Activated CD4-positive, alpha-beta T cell treated with anti-CD3 and anti-CD28 coated beads, Interleukin-2, amount 50 U/mL, for 16 hours (primary cell): ENCODE measurements at places on chromosomes 6 and 20.
A peak's percentile ranks its signal among the peaks of the same experiment; 100 is the strongest.

GRCh38 chr6:107075951-107076381, 39.3 kb downstream of the BEND3 start:
- no peak for DNase-seq

- no peak for DNase-seq
Measured at GRCh38 chr20:58096880-58097423, 131.5 kb downstream of the ANKRD60 start.

DNA sequence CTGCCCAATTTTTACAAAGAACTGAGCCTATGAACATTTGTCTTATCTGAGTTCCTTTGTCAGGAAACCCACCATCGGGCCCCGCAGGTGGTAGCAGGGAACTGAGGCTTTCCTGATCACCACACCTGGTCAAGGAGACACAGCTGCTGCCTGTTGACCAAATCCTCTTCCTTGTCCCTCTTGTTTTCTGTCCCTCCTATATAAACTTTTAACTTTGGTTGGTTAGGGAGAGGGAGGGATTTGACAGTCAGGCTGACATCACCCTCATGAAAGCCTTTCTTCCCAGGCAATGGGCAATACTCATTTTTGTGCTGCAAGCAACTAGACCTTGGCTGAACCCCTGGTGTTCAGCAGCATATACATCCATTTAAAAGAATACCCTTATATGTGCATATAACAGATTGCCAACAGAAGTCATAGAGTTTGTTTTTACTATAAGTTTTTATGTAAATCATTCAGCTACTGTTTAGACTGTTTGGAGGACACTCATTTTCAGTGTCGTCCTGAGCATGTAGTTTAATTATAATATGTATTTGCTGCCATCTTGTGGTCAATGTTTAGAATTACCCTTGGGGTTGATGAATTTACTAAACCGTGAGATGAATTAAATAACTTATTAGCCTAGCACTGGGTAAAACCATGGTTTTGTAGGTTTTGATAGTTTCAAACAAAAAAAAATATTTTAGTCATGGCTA, 17.0 kb downstream of the CRISP1 start:
- DNase-seq = peak; percentile 50

- DNase-seq = no peak
Measured at GRCh38 chr6:94736236-94736635, 841.1 kb upstream of the MANEA start.

DNA sequence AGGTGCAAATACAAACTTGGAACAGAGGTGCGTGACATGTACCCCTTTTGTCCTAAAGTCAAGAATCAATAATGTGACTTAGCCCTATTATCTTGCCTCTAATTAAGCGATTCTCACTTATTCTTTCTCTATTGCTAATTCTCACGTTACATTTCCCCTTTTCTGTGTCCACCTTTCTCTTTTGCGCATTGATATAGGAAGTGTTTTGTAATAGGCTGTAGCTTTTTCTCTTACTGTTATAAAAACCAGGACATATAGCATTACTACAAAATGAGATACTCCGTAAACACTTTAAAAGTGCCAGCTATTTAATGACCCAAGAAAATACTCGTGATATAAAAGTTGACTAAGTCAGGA, 669 bp upstream of the TMEM30A start:
- no peak for DNase-seq

GRCh38 chr20:10074513-10074912, 39.7 kb downstream of the ANKEF1 start:
- peak; percentile 5 for DNase-seq

DNA sequence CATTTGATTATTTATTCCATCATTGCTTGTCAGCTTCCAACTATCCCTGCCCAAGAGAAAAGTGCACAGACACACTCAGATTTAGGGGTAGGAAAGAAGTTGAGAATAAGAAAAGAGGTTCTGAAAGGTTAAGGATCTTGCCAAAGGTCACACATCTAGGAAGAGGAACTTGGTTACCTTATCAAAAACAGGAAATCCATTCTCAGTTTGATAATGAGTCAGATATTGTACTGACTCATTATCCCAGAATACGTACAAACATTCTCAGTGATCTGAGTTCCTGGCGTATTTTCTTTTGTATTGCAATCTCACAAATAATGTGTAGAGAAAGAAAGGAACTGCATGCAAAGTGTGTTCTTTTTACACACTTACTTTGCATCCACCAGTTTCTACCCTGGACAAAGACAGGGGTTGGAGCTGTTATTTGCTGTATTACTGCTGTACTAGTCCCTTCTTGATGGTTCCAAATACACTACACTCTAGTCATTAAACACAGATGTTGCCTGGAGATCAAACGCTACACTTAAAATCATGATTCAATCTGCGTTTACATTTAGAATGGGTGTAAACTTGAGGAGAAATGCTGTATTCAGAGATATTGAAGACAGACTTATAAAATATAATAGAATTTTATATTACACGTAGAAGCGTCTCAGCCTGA, 545.7 kb downstream of the PRKN start:
- peak; percentile 10 for DNase-seq

DNA sequence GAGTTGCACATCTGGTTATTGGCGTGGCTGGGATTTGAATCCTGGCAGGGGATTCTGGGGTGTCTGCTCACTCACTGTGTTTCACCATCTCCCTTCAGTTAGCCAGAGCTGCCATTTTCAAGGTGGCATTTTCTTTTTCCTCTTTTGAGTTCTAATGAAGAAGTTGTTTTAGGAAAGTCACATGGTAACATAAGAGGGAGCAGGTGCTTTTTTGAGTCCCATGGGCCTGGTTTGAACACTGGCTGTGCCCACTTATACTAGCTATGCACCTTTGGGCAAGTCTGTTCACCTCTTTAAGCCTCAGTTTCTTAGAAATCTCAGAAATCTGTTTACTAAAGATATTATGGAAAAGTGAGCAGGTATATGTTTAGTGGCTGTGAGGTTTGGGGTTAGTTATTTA, 39.6 kb downstream of the ANKS1A start:
- DNase-seq = no peak

DNA sequence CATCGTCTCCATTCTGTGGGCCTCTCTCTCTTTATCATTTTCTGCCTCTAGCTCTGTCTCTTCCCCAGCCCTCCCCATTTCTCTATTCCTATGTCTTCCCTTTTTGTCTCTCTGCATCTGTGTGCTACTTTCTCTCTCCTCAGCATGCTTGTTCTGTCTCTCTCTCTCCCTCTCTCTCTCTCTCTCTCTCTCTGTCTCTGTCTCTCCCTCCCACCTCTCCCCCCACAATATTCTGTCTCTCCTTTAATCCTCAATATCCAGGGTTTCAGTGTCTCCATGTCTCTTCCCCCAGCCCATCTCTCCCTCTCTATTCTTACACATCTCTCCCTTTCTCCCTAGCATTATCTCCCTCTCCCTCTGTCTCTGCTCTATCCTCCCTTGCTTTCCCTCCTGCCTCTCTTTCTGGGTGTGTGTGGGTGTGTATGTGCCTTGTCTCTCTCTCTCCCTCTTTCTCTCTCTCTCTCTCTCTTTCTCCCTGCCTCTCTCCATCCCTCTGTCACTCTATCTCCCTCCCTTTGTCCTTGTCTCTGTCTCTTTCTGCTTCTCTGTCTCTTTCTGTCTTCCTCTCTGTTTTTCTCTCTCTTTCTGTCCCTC, 76.9 kb upstream of the SIRPA start:
- DNase-seq = no peak

GRCh38 chr6:23642849-23643248, 483.2 kb upstream of the NRSN1 start:
- DNase-seq = no peak
